Kidney epithelial cell (primary cell): ENCODE measurements at places on chromosomes 6 and 20. TPM values are rescaled to one million over a fixed set of nuclear protein-coding genes. Genes with fewer than 3 reads are reported as not detected.

The SLC17A9 gene
- total RNA-seq: 12.0 and 13.8 TPM in 2 replicates

GRCh38 chr6:27312950-27313271 lies 838 bp upstream of the POM121L2 start:
- DNase-seq: no peak

DNA sequence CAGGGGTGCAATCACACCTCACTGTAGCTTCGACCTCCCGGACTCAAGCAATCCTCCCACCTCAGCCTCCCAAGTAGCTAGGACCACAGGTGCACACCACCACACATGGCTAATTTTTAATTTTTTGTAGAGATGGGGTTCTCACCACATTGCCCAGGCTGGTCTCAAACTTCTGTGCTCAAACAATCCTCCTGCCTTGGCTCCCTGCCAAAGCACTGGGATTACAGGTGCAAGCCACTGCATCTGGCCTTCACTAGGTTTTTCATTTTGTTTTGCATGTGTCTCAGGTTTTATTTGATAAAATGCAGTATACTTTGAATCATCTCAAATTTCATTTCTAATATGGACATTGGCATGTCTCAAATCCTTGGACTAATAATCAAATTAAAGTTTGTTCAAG lies 98.7 kb downstream of the SLC16A10 start:
- DNase-seq: no peak

The MRAP2 gene
- total RNA-seq: not detected in 2 replicates

DNA sequence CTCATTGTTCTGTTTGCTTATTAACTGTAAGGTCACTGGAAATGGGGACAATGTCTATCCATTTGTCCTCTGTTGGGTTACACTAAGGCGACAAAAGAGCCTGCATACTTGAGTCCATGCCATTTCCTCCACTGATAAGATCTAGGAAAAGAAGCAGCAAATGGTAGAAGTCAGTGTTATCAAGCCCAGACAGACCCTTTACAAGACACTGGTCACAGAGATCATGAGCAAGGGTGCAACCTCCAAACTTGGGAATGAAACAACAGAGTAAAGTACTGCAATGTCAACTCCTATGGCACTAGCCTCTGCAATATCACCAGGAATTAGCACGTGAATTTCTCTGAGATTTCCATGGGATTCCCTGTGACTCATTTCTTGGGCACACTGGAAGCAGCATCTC lies 126.9 kb downstream of the ID4 start:
- DNase-seq: no peak

The SPTLC3 gene
- 0.89 and 1.2 TPM in 2 replicates for total RNA-seq

The CST2 gene
- 2.6 and 7.0 TPM in 2 replicates for total RNA-seq

DNA sequence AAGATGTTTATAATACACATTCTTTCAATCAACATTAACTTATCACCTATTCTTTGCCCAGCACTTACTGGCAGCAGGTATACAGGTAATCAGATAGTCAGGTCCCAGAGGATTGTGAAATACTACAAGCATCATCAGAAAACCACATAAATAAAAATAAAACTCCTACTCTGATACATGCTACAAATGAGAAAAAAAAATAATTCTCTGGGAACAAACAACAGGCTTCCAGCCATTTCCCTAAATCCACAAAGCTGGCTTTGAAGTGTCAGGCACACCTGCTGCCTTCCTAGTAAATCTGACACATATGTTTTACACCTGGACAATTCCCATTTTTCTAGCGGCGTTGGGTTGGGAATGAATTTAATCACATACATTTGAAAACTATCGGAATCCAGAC lies 384.5 kb upstream of the CDH4 start:
- no peak for DNase-seq

- no peak for DNase-seq
These were observed 17.4 kb downstream of the NKAIN2 start for GRCh38 chr6:123821112-123821511.

- no peak for DNase-seq
These were observed 70.8 kb upstream of the FBXO30 start for GRCh38 chr6:145885431-145885830.

The TFAP2A gene
- 8.8 and 11.2 TPM in 2 replicates for total RNA-seq

GRCh38 chr20:49966861-49967260 lies 15.9 kb upstream of the SNAI1 start:
- DNase-seq: no peak

DNA sequence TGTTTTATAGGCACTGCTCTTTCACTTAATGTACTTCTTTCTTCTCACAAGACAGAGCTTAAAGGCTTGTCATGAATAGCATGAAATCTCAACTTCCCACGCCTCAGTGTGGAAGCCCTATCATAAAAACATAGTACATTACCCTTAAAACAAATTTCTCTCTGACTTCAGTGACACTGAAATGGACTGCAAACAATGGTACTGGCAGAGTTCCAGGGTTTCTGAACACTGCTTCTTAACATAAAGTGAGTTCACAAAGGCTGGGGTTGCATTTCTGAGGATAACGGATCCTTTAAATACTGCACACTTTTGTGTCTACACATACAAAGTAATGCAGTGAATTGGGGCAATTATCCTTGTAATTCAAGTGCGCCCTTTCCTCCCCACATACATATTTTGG lies 32.3 kb upstream of the PLEKHG1 start:
- DNase-seq: no peak

The OPRM1 gene
- not detected in 2 replicates for total RNA-seq

The BYSL gene
- total RNA-seq: 16.9 and 22.9 TPM in 2 replicates

The PAK5 gene
- 0.07 and 0.17 TPM in 2 replicates for total RNA-seq

- no peak for DNase-seq
These were observed 20.4 kb upstream of the SYNJ2 start for GRCh38 chr6:157961153-157961831.

GRCh38 chr6:125097186-125097585 lies 56.4 kb upstream of the TPD52L1 start:
- no peak for DNase-seq

The HS3ST5 gene
- total RNA-seq: 0.14 and 0.25 TPM in 2 replicates

- DNase-seq: no peak
These were observed 58.1 kb upstream of the REV3L start for GRCh38 chr6:111541026-111541681.

GRCh38 chr6:167907837-167908681 lies 81.3 kb downstream of the AFDN start:
- DNase-seq: no peak

GRCh38 chr6:140252099-140252498 lies 877.7 kb upstream of the CITED2 start:
- DNase-seq: no peak

DNA sequence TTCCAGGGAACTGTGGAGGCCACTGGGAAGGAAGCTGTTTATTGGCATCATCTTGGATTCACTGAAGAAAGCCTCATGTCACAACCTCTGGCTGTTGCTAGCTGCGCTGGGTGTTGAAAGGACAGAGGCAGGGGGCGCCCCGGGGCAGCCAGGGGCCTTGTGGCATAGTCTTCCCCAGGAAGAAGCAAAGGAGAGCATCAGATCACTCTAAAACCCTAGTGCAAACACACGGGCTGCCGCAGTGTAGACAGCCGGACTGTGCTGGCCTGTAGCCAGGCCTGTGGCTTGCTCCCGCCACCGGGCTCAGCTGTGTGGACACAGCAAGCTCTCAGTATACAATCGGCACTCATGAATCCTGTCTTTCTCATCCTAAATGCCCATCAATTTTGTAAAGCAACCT lies 23.8 kb upstream of the SMOC2 start:
- no peak for DNase-seq

GRCh38 chr6:24004062-24004461 lies 122.0 kb upstream of the NRSN1 start:
- no peak for DNase-seq

GRCh38 chr6:20402342-20403069 lies 827 bp downstream of the E2F3 start:
- no peak for DNase-seq

The SMOC2 gene
- total RNA-seq: not detected in 2 replicates

The SASH1 gene
- total RNA-seq: 12.1 and 13.8 TPM in 2 replicates

DNA sequence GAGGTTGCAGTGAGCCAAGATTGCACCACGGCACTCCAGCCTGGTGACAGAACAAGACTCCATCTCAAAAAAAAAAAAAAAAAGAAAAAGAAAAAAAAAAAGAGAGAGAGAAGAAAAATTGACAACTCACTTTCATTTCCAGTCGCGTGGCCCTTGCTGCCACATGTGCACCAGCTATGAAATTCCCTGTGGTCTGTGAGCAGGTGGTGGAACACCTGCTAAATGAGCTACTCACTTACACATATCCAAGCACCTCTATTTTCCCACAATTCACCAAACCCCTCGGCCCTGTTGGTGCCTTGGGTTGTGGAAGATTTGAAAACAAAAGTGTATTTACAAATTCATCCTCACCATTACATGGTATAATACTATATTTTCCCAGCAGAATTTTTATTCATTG lies 105.2 kb upstream of the ASF1A start:
- no peak for DNase-seq

DNA sequence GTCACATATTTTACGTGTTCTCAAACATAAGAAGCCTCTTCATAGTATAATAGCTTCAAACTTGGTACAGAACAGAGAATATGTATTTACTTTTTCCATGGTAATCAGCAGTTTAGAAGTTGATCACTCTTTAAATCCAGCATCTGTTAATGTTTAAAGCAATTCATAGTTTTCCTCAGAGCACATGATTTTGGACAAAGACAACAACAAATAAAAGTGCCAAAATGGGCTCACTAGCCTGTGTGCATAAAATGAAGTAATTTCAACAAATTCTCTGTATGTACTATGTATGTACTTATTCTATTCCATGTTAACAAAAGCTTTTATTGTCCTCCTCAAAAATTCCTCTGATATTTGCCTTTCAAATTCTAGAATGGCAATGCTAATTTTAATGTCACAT lies 38.1 kb upstream of the UST start:
- DNase-seq: no peak

DNA sequence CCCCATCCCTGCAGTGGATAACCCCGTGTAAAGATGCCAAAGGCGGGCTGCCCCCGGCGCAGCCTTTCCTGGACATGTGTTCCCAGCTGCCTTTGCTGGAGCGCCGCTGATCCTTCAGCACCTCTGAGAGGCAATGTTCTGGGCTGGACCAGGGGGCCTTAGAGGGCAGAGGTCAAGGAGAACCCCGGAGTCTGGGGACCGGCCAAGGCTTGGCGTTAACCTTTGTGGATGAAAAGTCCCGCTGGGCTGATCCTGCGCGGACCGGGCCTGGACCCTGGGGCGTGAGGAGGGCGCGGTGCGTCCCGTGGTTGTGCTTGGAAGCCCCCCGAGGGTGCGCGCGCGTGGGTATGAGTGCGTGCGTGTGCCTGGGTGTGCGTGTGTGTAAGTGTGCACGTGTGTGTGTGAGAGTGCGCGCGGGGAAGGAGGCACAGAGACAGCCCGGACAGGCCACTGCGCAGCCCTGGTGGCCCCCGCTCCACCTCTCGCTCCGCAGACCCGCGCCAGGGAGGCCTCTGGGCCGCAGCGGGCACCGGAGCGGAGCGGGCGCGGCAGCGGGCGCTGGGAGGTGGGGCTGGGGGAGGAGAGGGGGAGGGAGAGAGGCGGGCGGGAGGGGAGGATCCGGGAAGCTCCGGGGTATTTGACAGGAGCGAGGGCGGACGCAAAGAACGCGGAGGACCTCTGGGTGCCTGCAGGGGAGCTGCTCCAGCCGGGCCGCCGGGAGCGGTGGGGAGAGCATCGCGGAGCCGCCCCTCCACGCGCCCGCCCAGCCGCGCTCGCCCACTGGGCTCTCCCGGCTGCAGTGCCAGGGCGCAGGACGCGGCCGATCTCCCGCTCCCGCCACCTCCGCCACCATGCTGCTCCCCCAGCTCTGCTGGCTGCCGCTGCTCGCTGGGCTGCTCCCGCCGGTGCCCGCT lies at the start of gene SMOC2:
Gene SMOC2, plus strand, starts transcription at position 665 of the 914 bp plus-strand sequence. Its CDS starts 187 bp downstream, at position 852.
- no peak for DNase-seq

DNA sequence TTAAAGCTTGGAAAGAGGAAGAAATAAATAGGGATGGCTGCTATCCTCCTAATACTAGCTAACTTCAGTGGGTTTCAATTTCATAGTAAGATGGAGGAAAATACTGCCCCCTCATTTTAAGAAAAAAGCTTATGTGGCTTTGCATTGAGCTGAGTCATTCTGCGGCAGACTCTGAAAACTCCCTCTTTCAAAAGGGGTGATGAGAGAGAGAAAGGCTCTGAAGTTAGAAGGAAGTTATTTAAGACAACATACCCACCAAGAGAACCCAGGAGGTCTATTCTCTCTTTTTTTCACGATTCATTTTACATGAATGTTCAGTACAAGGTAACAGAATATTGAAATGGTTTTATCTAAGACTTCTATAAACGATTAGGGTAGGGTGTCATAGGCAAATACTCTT lies 4.5 kb downstream of the PRDM13 start:
- no peak for DNase-seq

DNA sequence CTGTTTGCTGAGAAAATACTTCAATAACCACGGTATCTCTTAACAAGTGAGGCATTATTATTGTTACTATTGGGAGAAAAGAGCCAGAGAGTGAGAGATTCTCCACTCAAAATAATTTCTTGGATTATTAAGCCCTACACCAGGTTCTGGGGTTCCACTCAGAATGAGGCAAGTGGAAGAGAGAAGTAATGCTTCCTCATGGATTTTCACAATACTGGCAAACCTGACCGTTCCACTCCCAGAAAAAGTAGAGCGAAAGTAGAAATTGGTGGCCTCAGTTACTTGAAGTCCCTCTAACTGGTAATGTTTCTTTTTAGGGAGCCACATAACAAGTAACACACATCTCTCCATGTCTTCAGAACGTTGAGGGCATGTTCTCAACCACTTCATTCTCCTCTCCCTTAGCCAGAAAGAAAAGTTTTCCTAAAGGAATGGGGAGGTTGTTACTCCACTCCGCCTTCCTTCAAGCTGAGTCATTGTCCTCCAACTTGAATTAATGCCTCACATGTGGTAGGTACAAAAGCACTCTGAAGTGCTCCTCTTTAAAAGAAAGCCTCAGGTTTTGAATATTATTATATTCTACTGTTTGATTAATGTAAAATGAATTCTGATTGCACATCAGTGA lies 1.9 kb downstream of the BAG2 start:
- peak; percentile 48 for DNase-seq

GRCh38 chr6:28586962-28587745 lies 61.5 kb downstream of the GPX5 start:
- DNase-seq: peak; percentile 55

The MOCS1 gene
- total RNA-seq: 12.9 and 15.0 TPM in 2 replicates

The LCA5 gene
- 5.1 and 7.0 TPM in 2 replicates for total RNA-seq

GRCh38 chr20:15378151-15378550 lies 1040.7 kb upstream of the FLRT3 start:
- DNase-seq: no peak

- no peak for DNase-seq
These were observed 90.1 kb downstream of the PSMG4 start for GRCh38 chr6:3348821-3349220.

- DNase-seq: no peak
These were observed 9.3 kb downstream of the SH3BGRL2 start for GRCh38 chr6:79640146-79641111.
